ENCODE measurements at places on chromosomes 3 and 15. TPM values are rescaled to one million over a fixed set of nuclear protein-coding genes. Genes with fewer than 3 reads are reported as not detected.

Gene NEK10
- 1.9 TPM for total RNA-seq

Gene AGBL1
- not detected for total RNA-seq

Gene CPNE9
- not detected for total RNA-seq

Gene ILDR1
- not detected for total RNA-seq

Gene MUC13
- 0.32 TPM for total RNA-seq

Gene INSYN1
- total RNA-seq: under 0.01 TPM

Gene ADPRH
- total RNA-seq: 3.0 TPM

Gene CHMP2B
- total RNA-seq: 51.4 TPM

Gene SLC27A2
- under 0.01 TPM for total RNA-seq

Gene PRKAR2A
- total RNA-seq: 47.0 TPM

Gene MYLK
- 807 TPM for total RNA-seq

Gene GXYLT2
- total RNA-seq: 18.1 TPM
